Frontal cortex (tissue), 4 donors: ENCODE measurements at places on chromosomes 3 and 15.

DNA sequence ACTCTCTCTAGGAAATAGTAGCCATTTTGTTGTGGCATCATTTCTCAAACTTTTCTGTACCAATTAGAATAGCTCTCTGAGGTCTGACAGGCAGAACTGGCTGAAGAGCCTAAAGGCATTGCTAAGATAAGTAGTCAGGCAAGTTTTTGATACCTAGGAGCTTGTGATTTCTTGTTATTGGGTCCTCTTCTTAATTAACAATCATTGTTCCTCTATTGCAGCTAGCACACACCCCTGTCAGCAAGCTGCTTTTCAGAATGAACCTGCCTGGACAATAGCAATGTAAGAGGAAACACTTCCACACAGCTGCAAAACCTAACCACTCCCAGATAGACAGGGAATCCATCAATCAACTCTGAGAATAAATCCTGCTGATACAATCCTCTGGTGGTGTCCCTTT, 403.9 kb upstream of the TBL1XR1 start:
- DNase-seq = no peak

- DNase-seq = no peak
These were observed 210.2 kb downstream of the THSD4 start for GRCh38 chr15:71325481-71325880.

DNA sequence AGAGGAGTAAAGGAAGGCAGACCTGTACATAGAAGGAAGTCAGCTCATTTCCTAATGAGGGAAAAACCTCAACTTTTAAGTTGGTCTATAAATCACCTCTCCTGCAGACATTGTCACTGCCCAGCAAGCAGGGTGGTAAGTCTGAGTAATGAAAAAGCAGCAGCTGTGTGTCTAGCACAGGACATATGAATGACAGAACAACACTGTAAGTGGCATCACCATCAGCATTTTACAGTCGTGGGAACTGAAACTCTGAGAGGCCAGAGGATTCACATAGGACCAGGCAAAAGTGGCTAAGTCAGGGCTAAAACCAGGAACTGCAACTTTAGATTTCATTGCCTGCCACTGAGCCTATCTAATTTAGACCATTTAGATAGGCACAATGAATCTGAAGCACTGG, 235.6 kb downstream of the CLSTN2 start:
- no peak for DNase-seq

DNA sequence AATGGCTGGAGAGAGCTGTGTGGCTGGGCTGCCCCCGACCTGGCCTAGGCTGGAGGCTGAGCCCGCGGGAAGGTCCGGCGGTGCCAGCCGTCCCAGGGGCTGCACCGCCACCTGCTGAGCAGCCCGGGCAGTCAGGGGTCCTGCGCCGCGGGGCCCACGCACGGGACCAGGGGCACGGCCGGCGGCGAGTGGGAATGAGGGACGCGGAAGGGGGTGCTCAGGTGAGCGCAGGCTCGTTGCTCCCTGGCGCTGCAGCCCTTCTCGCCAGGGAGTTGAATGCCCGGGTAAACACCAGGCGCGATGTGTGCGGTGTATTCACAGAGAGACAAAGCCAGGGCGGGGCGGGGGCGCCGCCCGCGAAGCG, 666 bp upstream of the SEMA3F start:
- no peak for DNase-seq
